ENCODE measurements at places on chromosomes 16 and 17. TPM values are rescaled to one million over a fixed set of nuclear protein-coding genes. Genes with fewer than 3 reads are reported as not detected.

- no peak for DNase-seq
These were observed 45.8 kb downstream of the RND2 start for GRCh38 chr17:43070872-43071271.

GRCh38 chr16:85699628-85700027 is 10.9 kb upstream of the GINS2 start:
- no peak for DNase-seq

DNA sequence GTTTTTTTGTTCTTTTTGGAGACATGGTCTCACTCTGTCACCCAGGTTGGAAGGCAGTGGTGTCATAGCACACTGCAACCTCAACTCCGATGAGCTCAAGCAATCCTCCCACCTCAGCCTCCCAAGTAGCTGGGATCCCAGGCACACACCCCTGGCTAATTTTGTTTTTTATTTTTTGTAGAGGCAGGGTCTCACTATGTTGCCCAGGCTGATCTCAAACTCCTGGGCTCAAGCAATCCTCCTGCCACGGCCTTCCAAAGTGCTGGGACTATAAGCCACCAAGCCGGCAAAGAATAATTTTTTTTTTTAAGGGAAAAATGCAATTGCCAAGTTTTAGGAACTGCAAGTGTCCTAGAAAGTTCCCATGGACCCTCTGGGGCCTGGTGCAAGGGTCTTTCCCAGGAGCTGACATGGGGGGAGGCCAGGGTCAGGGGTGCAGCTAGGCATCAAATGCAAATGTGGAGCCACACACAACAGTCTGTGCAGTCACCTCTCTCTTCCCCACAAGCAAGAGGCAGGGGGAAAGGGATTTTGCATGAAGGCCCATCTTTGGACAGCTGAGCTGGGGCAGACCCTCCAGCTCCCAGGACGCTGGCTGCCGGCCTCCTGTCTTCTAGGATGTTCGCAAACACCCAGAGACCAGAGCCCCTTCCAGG is 20.1 kb upstream of the BCAR1 start:
- no peak for DNase-seq

GRCh38 chr16:49455181-49455990 is 81.8 kb downstream of the C16orf78 start:
- DNase-seq = no peak

DNA sequence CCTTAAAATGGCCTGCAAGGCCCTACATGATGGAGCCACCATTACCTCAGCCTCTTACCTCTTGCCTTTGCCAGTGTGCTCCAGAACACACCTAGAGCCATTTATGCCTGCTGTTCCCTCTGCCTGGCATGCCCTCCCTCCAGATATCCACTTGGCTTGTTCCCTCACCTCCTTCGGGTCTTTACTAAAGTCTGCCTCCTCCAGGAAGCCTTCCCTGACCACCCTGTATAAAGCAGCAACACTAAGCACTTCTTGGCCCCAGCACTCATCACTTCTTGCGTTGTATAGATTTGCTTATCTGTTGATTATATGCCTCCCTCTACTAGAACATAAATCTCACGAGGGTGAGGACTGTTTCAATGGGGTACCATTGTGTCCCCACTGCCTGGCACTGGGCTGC is 25.3 kb downstream of the ANKRD40 start:
- no peak for DNase-seq

GRCh38 chr16:17578981-17579874 is 108.5 kb upstream of the XYLT1 start:
- no peak for DNase-seq

GRCh38 chr17:46732754-46733398 is 85.6 kb downstream of the WNT3 start:
- DNase-seq = no peak

GRCh38 chr16:31464781-31465260 is 5.5 kb downstream of the ARMC5 start:
- no peak for DNase-seq

- DNase-seq = no peak
These were observed 51.0 kb upstream of the TOM1L1 start for GRCh38 chr17:54849660-54850059.

- DNase-seq = no peak
These were observed 5.2 kb downstream of the CIBAR2 start for GRCh38 chr16:85107083-85107482.

DNA sequence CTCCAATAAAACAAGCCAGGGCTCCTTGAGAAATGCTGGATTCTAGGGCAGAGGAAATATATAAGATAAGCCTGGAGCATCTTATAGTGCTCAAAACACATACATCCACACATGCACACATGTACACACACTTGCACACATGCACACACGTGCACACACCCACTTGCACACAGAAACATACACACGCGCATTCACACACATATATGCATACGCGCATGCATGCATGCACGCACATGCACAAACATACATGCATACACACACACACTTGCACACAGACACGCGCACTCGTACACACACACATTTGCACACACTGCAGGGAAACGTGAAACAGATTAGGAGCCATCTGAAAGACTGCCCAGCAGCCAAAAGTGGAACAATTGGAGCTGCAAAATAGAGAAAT is 8.0 kb upstream of the ENPP7 start:
- no peak for DNase-seq

GRCh38 chr17:57463103-57463885 is 207.0 kb downstream of the MSI2 start:
- peak; percentile 52 for DNase-seq

DNA sequence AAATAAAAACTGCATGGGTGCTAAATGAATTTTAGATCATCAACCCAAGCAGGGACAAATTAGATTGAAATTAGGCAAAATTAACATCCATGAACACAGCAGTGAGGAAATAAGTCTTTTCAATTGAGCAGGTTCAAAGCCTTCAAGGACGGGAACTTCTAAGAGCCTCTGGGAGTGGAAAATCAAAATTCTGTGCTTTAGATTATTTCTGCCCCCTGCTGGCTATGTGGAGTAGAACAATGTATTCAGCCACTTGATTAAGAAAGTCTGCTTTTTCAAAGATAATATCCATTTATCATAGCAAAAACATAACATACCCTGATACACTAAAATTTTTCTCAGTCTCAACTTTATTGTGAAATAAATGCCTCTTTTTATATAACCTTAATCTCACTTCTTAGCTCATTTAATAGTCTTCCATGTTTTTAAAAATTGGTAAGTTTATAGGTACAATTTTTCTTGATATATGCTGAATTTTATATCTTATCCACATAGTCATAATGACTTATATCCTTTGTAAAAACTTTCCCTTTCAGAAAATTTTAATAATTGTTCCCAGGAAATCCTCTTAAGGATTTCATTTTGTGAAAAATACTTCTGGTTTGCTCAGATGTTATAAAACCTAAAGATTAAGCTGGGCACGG is 28.1 kb upstream of the NOL11 start:
- DNase-seq = no peak

GRCh38 chr16:20271893-20272292 is 55.4 kb downstream of the GP2 start:
- DNase-seq = no peak

GRCh38 chr17:81902023-81902652 is at the start of gene NPB:
TSS of gene NPB (plus strand) at chr17:81902238. CDS start at chr17:81902278, 40 bp downstream.
- no peak for DNase-seq

DNA sequence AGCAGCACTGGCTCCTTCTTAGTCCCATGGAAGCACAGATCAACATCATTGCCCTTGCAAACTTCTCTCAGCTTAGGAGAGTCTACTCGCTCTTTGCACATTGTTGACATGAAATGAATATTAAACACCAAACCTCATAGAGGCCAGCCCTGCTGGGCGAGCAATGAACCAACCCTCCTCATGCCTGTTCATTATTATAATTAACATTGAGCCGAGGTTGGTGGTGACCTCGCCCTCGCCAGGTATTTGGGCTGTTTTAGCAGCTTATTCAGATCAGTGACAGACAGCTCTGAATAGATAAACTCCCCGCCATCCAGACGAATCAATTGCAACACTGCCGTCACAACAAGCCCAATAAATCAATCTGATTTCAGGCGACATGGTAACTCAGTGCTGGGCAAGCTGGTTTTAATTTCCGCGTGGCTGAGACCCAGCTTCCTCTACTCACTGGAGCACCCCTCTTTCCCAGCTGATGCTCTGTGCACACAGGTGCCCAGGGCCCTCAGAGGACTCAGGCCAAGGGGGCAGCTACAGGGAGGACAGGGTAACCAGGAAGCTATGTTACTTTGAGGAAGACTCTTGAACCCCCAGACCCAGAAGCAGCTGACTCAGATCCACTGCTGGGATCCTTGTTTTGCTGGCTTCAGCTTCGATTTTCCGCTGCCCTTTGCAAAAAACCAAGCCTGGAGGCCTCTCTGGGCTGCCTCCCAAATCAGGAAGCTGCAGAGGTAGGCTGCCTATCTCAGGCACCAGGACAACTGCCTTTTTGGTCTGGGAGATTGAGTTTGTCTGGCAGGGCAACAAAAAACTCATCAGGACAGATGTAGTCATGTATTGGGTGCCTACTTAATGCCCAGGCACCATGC is 10.7 kb upstream of the SEZ6 start:
- no peak for DNase-seq

- no peak for DNase-seq
These were observed 160.0 kb downstream of the TANC2 start for GRCh38 chr17:63125987-63126386.

DNA sequence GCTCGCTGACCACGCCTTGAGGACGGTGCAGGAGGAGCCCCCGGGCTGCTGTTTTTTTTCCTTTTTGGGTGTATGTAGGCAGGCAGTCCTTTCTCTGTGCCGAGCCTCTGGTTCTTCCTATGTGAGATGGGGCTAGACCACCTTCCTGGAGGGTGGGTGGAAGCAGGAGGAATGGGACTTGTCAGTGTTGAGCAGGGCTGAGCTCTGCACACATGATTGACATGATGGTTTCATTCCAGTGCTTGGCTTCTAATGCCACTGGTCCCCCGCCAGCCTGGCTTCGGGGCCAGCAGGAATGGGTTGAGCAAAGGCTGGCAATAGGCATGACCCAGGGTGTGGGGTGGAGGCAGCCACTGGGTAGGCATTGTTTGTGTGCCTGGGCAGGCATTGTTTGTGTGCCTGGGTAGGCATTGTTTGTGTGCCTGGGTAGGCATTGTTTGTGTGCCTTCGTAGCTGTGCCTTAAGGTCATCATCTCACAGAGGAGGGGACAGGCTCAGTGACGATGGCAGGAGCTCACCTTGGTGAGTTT is 14.2 kb upstream of the ADCY7 start:
- no peak for DNase-seq

DNA sequence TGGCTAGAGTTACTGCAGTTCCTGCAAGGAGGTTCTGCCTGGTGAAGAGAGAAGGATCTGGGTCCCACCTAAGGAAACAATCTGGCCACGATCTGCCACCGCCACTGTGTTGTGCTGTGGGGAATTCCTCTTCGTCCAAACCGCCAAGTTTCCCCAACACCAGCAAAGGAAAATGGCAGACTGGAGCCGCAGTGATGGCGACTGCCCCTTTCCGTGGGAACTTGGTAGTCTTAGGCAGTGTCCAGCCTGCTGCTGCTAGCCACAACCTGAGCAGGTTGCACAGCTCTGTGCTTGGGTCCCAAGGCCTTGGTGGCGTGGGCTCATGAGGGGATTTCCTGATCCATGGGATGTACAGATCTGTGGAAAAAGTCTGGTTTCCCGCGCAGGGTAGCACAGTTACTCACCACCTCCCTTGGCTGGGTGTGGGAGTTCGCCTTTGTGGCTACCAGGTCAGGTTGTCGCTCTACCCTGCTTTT is 28.6 kb downstream of the NFATC3 start:
- DNase-seq = no peak

GRCh38 chr16:78624366-78624765 is 524.9 kb downstream of the WWOX start:
- DNase-seq = no peak

GRCh38 chr16:26688699-26689098 is 378.0 kb upstream of the C16orf82 start:
- no peak for DNase-seq

DNA sequence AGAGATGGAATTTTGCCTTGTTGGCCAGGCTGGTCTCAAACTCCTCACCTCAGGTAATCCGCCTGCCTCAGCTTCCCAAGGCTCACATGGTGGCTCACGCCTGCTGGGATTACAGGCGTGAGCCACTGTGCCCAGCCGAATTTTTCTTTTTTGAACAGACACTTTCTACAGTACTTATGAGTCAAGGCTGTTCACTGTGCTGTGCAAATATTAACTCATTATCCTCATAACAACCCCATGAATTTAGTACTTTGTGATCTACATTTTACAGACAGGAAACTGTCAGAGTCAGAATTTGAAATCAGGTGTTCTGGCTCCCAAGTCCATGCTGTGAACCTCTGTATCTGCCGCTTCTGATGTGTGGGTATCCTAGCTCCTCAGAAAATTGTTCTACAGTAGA is 25.7 kb upstream of the RASL10B start:
- no peak for DNase-seq

DNA sequence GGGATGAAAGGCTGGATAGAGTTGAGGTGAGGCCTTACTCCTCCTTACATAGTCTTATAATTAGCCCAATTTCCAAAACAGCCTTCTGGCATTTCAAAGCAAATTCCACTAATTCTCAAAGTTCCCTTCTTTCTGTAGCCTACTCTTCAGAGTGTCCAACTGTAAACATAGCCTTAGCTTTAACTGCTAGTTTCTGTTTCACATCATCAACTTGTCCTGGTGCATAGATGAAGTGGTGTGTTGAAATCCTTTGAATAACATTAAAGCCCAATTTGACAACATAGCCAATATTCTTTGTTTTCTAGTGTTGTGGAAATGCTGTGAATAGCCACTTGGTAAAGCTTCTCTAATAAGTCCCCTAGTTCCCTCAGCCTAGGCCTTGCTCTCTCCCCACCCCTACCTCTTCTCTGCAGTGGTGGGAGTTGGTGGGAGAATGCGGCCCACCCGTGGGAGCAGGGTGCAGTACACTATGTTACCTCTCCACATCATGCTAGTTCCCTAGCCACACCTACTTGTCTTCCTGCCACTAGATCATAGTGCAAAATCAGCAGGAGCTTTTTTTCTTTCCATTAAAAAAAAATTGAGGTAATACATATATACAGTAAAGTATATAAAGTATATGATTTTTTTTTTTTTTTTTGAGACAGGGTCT is 127.0 kb upstream of the HAS3 start:
- DNase-seq = no peak

SBK1 gene
- total RNA-seq = 0.58 TPM

KRT12 gene
- total RNA-seq = not detected

HS3ST2 gene
- not detected for total RNA-seq

CDRT15 gene
- total RNA-seq = not detected

SPHK1 gene
- total RNA-seq = 1.1 TPM

ATPAF2 gene
- total RNA-seq = 69.1 TPM

KDM6B gene
- 70.8 TPM for total RNA-seq

HSD17B2 gene
- total RNA-seq = not detected

FBXW10B gene
- total RNA-seq = 0.20 TPM

PHOSPHO1 gene
- total RNA-seq = 0.59 TPM
